ENCODE measurements at places on chromosomes 11 and 22.

GRCh38 chr11:44562845-44563460 lies 2.5 kb upstream of the CD82 start:
- DNase-seq = no peak

GRCh38 chr22:32515084-32515483 lies 40.5 kb downstream of the FBXO7 start:
- no peak for DNase-seq

GRCh38 chr11:13917904-13918303 lies 44.6 kb upstream of the SPON1 start:
- no peak for DNase-seq

GRCh38 chr11:36008584-36008983 lies 64.7 kb downstream of the LDLRAD3 start:
- no peak for DNase-seq

DNA sequence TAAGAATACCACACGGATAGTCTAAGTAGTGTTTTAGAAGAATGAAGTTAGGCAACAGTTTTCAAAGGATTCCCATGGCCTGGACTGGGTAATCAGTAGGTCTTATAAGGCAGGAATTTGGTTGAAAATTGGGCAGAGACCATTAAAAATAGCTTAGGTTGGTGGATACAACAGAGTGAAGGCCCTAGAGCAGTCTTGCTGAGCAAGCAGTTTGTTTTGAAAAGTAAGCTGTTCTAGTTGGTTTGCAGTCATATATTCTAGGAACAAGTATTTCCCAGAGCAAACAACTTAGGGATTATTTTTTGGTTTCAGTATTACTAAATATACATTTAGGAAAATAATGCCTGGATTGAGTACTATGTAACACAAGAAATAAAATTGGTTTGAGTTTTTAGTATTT lies 64.8 kb downstream of the MUC15 start:
- no peak for DNase-seq

DNA sequence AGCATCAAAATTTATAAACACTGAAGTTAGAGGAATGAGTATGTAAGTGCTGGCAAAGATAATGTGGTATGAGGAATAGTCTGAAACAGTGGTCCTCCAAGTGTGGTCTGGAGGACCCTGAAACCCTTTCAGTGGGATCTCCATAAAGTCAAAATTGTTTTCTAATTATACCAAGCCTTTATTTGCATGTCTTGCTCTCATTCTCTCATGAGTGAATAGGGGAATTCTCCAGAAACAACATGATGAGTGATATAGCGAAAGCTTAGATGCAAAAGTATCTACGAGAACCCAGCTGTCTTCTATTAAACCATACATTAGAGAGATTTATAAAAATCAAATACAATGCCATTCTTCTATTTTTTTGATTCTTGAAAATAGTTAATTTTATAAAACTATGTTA lies 145.0 kb upstream of the RAG2 start:
- no peak for DNase-seq

DNA sequence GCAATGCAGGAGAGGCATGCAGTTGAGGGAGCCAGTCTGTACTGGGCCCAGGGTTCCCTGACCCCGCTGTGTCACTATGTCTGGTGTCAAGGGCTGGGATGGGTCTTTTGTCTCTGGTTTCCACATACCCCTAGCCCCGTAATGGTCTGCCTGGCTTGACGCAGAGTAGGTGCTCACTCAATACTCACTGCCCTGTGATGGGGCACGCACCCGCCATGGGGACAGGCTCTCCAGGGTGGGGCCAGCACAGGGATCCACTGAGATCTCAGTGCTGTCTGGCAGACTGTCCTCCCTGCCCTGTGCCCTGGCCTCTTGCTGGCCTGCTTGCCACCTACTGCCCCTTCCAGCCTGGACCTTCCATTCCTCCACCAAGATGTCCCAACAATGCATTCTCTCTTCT lies 101.7 kb upstream of the CD82 start:
- no peak for DNase-seq

- no peak for DNase-seq
These were observed 85.1 kb downstream of the DEPDC5 start for GRCh38 chr22:31838917-31839316.
